Renal cortical epithelial cell (primary cell): ENCODE measurements at places on chromosomes 11 and 22. TPM values are rescaled to one million over a fixed set of nuclear protein-coding genes. Genes with fewer than 3 reads are reported as not detected.

- peak; percentile 45 for DNase-seq
Measured at GRCh38 chr11:8839957-8840945, 70.7 kb upstream of the AKIP1 start.

NNMT gene
- 1,571 and 2,593 TPM in 2 replicates for total RNA-seq

DNA sequence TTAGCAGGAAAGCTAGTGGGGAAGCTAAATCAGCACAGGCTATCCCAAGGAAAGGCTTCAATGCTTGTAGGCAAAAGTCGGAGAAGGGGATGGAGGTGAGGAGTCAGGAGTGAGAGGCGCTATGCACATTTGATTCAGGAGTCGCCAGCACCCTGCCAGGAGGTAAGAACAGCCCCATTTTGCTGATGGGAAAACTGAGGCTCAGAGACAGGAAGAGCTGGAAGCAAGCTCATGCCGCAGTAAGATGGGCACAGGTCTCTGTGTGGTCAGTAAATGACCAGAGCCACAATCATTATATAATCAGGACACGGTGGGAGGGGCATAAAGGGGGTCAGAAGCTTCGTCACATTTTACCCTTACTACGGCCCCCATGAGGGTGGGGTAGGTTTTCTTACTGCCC, 504.4 kb downstream of the MN1 start:
- no peak for DNase-seq

GRCh38 chr11:35563484-35564244, 38.2 kb upstream of the PAMR1 start:
- DNase-seq, result no peak

GRCh38 chr11:15738931-15739330, 617.4 kb downstream of the SOX6 start:
- no peak for DNase-seq

DNA sequence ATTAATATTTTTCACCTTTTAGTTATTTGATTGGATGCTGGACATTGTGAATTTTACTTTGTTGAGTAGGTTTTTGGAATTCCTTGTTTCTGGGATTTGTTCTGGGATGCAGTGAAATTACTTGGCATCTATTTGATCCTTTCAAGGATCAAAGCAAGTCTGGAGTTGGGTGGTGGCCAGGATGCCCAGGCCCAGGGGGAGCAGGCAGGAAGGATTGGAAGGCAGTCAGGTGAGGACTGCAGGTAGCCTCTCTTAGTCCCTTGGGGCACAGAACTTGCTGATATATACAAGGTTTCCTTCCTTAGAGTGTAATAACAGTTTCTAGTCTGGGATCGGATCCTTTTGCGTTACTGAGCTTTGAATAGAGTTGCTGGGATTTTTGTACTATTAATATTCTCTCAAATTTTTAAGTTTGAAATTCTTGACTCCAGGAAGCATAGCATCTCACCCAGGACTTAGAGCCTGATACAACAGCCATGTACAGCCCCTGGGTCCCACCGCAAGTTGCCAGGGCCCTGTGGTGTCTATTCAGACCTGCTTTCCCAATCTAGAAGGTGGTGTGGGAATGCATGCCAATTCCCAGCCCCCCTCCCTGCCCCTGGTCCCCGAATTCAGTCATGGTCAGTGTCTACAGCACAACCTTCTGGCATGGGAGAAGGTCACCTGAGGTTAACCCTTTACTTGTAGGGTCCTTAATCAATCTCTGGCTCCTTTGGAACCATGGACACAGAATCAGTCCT, 6.1 kb downstream of the ZNF74 start:
- no peak for DNase-seq

- no peak for DNase-seq
Measured at GRCh38 chr11:64829536-64830251, 14.8 kb downstream of the CDC42BPG start.

PRG3 gene
- total RNA-seq, result not detected in 2 replicates

- no peak for DNase-seq
Measured at GRCh38 chr22:39242595-39243438, 2.0 kb downstream of the PDGFB start.

- DNase-seq, result no peak
Measured at GRCh38 chr22:48500471-48501230, 1327.0 kb downstream of the BRD1 start.

GRCh38 chr11:110133160-110133559, 40.0 kb downstream of the ZC3H12C start:
- DNase-seq, result no peak

- no peak for DNase-seq
Measured at GRCh38 chr11:59186130-59186594, 14.2 kb downstream of the DTX4 start.
